GM06990 (cell line): ENCODE measurements at places on chromosomes 3 and 15.

DNA sequence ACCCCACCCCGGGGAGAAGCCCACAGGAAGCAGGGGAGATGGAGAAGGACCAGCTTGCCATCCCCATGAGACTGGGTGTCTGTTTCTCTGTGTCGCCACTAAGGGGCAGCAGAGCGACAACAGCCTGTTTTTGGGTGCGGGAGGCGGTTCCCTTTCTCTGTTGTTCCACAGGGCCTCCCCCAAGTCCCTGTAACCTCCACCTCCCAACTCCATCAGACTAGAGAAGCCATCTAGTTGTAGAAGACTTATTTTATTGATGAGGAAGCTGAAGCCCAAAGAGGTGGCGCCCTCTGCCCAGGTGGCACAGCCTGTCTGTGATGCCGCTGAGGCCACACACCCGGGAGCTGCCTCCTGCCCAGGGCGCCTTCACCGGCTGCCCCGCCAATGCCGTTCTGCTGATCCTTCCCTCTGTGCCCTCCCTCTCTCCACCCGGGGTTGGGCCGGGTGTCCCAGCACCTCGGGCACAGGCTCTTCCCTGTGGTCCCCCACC is 3.9 kb upstream of the CCDC9B start:
- no peak for DNase-seq

DNA sequence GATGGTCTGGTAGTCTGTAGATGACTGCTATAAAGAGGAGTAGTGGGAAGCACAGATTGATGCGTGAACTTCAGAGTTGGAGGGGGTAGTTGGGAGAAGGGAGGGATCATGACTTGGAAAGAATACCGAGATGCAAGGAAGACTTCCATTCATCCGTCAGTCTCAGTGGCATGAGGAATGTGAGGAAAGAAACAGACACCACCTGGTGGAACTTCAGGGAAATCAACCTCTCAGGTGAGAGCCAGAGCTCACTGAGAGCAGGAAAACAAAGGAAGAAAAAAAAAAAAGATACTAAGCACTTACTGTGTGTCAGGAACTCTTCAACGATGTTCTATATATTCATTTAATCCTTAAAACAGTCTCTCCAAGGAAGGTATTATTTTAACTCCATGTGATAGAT is 172.4 kb downstream of the OXSM start:
- no peak for DNase-seq

DNA sequence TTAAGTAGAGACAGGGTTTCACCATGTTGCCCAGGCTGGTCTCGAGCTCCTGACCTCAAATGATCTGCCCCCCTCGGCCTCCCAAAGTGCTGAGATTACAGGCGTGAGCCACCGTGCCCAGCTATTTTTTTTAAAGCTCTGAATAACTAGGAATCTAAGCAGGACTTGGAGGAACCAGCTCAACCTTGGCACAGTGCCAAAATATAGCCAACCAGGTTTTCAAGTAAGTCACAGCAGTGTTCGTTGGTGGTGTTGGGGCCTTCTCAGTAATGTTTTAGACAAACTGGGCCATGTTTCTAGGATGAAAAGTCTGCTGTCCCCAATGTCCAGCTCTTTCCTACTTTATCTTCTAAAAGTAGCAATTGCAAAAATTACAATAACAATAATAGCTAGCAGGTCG is 6.4 kb upstream of the ADAM10 start:
- no peak for DNase-seq

- no peak for DNase-seq
Measured at GRCh38 chr3:32340039-32340438, 51.6 kb upstream of the CMTM7 start.

DNA sequence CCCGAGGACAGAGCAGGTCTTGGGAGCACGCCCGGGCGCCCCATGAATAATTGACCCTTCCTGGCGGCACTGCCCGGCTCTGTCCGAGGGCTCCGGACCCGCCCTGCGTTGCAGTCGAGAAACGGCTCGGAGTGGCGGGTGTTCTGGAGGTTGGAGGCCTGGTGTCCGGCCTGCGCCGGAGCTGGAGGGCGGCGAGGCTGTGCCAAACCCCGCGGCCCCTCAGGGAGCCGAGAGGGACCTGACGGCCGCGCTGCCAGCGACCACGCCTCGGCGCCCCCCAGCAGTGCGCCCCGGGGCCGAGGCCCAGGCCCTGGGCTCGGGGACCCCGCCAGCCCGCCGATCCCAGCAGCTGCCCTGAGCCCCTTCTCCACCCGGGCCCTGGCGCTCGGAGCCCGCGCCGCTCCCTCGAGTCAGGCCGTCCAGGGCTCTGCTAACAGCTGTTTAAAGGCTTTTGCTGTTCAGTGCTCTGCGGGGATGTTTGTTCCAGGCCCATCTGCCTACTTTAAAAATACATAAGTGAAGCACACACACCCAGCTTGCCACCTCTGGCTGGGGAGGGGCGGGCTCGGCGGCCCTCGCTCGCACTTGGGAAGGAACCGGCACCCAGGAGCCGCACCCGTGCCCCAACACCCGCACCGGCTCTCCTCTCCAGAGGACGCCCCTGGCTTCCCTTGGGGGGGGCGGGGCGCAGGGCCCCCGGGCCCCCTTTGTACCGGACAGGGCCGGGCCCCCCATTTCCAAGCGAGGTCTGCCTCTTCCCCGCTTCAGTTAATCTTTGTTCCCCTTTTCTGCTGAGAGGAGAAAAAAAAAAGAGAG is 730 bp upstream of the ZNF710 start:
- DNase-seq, result peak; percentile 44

- DNase-seq, result no peak
Measured at GRCh38 chr3:127027811-127028548, 45.1 kb downstream of the PLXNA1 start.

GRCh38 chr3:175073219-175073905 is 214.2 kb downstream of the NAALADL2 start:
- no peak for DNase-seq

- no peak for DNase-seq
Measured at GRCh38 chr3:143875546-143875945, 27.3 kb upstream of the SLC9A9 start.

- DNase-seq, result peak; percentile 25
Measured at GRCh38 chr3:157130467-157131251, 29.3 kb downstream of the CCNL1 start.

- no peak for DNase-seq
Measured at GRCh38 chr3:51338632-51339031, 46.5 kb upstream of the MANF start.

DNA sequence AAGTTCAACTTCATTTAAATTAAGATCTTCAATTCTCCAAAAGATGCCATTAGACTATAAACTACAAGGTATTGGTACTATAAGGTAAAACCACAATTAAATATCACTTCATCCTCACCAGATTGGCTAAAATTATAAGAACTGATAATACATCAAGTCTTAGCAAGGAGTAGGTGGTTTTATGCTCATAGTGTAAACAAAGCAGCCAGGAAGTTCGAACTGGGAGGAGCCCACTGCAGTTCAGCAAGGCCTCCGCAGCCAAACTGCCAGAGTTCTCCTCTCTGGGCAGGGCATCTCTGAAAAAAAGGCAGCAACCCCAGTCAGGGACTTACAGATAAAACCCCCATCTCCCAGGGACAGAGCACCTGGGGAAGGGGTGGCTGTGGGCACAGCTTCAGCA is 91.6 kb upstream of the SETMAR start:
- DNase-seq, result no peak

- peak; percentile 85 for DNase-seq
Measured at GRCh38 chr15:68817304-68818065, 3.2 kb downstream of the ANP32A start.

DNA sequence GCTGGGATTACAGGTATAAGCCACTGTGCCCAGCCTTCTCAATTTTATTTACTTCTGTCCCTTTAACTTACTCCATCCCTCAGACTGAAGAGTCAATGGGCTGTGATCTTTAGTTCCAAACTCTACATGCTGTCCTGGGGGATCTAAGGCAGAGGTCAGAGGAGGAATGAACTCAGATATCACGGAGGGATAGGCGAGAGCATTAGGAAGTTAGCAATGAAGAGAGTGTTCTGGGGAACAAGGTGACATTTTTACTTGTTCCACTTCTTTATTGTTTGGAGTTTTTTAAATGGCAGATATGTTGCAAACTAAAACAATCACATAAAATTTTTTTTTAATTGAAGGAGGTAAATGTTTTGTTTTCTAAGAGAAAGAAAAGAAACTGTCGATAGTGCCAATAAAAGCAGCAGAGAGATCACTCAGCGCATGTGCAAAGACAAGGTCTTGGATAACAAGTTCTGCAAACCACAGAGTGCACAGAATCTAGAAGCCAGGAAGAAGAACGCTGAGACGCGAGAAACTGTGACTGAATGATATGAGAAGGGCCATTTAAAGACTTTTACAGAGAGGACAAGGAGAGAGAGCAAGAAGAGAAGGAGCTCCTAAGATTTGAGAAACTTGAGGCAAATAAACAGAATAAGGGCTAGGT is 10.8 kb upstream of the CA12 start:
- DNase-seq, result no peak

- peak; percentile 93 for DNase-seq
Measured at GRCh38 chr15:75042730-75043508, 19.5 kb downstream of the PPCDC start.

GRCh38 chr3:119098619-119099222 is 47.2 kb upstream of the TEX55 start:
- no peak for DNase-seq

GRCh38 chr3:147371140-147371539 is 35.2 kb downstream of the ZIC4 start:
- no peak for DNase-seq

- DNase-seq, result no peak
Measured at GRCh38 chr15:83210619-83211018, 3.0 kb upstream of the HDGFL3 start.

DNA sequence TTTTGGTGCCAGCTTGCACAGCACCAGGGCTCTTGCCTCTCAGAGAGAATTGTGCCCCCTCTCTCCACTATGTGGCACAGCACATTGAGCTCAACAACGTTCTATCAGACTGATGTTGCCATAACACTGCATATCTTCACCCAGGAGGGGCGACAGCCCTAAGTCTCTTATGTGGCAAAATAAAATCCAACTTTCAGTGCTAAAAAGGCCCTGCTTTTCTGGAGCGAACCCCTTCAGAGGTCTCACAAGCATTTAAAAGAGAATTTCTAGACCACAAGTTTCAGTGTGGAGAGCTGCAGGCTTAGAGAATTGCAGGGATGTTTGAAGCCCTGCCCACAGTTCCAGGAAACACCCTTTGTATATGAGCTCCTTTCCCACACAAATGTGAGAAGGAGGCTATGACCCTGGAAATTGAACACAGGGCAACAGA is 85.5 kb downstream of the LIPC start:
- no peak for DNase-seq

DNA sequence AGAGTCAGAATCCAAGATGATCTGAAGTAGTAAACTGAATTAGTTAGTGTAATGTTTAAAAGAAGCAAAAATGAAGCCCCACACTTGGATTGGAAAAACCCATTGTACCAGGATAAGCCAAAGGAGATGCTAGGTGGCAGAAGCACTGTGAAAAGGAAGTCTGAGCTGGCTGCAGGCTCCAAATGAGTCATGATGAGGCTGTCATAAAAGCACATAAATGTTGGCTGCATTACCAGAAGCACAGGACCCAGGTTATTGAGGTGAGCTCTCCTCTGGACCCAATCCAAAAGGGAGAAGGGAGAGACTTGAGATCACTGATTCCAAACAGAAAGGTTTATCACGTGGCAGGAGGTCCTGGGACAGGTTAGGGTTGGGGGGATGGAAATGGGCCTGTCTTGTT is 3.2 kb upstream of the ACAN start:
- no peak for DNase-seq

- no peak for DNase-seq
Measured at GRCh38 chr15:91776104-91776503, 77.4 kb upstream of the SLCO3A1 start.

GRCh38 chr3:191529992-191530391 is 69.0 kb downstream of the PYDC2 start:
- no peak for DNase-seq

- DNase-seq, result no peak
Measured at GRCh38 chr3:58688574-58688973, 22.0 kb upstream of the FAM3D start.

GRCh38 chr15:62365795-62366442 is 200.8 kb upstream of the C2CD4B start:
- no peak for DNase-seq

DNA sequence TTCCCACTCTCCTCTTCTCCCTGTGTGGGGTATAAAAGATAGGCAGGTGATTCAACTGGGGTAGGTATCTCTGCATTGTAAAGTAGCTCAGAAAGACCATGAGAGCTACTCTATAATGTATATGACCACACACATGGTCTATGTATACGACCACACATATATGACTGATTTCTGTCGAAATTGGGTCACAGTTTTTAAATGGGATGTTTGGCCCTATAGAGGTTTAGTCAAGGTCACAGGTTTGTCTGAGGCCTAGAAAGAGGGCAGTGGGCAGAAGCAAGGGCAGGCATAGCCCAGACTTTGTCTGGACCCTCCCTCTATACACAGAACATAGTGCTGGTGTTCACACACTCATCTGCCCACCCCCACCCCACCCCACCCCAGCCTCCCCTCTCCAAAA is 4.4 kb downstream of the LAMP3 start:
- peak; percentile 75 for DNase-seq

DNA sequence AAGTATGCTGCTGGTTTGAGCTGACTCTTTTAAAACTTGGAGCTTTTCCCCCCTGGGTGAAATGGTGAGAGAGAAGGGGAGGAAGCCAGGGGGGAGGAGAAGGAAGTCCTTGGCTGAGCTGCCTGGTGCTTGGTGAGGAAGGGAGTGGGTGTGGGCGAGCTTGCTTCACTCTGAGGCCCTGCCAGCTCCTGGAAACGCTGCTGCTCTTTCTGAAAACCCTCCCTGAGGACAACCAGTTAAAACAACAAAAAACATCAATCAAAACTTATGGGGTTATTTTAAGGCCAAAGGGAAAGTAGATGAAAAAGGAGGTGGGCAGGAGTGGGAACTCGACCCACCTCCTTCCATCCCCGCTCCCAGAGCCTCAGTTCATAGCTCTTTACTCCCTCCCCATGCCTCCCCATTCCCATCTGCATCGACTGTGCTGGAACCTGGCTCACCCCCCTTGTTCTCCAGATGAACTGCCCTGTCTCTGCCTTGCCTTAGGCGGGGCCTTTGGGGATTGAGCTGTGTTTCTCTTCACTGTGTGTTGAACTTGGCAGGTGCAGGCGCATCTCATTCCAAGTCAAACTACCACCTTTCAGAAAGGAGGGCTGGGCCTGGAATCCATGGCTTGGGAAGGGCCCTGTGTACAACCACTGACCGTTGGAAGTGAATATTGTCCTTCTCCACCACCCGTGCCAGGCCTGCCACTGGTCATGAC is 166.1 kb downstream of the ZNF621 start:
- DNase-seq, result no peak

GRCh38 chr15:96135166-96136093 is 195.1 kb upstream of the NR2F2 start:
- no peak for DNase-seq

GRCh38 chr15:48423342-48423741 is 92.1 kb downstream of the DUT start:
- no peak for DNase-seq
